ENCODE measurements at places on chromosomes 5 and 9.
A peak's percentile ranks its signal among the peaks of the same experiment; 100 is the strongest.

DNA sequence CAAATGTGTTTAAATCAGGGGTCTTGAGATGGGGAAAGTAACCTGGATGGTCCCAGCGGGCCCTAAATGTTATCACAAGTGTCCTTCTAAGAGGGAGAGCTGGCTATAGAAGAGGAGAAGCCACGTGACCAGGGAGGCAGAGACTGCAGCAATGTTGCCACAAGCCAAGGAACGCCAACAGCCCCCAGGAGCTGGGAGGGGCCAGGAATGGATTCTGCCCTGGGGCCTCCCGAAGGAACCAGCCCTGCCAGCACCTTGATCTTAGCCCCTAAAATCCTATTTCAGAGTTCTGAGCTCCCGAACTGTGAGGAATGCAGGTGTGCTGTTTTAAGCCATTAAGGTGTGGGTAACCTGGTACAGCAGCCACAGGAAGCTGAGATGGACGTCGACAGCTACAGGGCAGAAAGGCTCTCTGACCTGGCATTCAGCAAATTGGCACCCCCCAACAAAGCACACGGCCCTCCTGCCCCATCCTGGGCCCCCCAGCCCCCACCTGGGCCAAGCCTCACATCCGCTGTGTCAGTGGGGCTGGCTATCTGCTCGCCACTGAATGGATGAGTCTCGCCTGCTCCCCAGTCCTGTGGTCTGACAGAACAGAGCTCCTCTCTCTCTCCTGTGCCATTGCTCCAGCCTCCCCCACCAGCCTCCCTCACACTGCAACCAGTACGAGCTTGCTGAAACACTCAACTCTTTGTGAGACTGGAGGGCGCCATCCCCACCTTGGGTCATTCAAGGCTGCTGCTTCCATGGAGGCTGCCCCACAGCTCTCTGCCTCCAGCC is 78.8 kb downstream of the ADAMTS2 start:
- DNase-seq: no peak

- no peak for DNase-seq
Measured at GRCh38 chr5:16493261-16493660, 27.7 kb upstream of the ZNF622 start.

DNA sequence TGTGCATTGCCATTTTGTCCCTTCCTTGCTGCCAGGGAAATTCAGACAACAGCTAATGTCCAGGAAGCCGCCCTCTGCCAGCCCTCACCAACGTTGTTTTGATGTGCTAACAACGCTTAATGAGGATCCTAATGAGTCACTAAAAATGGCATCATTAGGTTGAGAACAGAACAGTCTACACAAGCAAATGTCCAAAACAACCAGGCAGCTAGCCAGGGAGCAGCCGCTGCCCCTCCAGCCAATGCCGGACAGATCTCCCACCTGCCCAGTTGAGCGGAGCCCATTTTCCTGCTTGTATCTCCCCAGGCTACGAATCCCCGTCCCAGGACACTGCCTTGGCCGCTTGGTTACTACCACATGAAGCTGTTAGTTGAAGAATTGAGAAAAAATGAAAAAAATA is 40.4 kb upstream of the UNC5A start:
- DNase-seq: no peak

DNA sequence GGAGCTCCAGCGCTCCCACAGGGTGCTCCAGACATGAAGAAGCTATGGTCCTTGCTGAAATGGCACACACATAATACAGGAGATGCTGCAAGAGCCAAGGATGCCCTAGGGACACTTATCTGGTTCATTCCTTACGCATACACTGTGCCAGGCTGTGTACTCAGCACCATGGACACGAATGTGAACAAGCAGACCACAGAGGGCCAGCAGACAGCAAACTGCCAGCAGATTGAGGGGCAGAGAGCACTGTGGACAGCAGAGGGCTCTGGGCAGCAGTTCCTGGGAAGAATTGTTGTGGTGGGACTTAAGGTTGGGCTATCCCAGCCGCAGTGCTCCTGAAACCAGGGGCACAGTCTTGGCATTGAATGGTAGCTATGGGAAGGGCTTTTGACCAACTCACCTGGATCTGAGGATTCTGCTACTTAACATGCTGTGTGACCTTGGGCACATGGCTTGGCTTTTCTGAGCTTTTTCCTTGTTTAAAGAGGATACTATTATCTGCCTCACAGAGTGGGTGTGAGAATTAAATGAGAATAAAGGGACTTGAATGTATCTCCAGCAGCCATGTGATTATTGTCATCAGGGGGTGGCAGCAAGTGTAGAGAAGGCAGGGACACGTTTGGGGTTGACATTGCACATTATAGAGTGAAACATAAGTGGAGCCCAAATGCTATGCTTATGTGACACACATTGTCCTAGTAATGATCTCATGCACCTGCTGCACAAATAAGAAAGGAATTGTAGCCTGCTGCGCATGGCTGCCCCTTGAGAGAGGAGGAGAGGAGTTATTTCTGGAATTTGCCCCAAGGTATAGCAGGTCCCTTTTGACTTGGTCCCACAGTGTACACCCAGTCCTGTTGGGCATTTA is 30.1 kb downstream of the PPARGC1B start:
- peak; percentile 2 for DNase-seq

DNA sequence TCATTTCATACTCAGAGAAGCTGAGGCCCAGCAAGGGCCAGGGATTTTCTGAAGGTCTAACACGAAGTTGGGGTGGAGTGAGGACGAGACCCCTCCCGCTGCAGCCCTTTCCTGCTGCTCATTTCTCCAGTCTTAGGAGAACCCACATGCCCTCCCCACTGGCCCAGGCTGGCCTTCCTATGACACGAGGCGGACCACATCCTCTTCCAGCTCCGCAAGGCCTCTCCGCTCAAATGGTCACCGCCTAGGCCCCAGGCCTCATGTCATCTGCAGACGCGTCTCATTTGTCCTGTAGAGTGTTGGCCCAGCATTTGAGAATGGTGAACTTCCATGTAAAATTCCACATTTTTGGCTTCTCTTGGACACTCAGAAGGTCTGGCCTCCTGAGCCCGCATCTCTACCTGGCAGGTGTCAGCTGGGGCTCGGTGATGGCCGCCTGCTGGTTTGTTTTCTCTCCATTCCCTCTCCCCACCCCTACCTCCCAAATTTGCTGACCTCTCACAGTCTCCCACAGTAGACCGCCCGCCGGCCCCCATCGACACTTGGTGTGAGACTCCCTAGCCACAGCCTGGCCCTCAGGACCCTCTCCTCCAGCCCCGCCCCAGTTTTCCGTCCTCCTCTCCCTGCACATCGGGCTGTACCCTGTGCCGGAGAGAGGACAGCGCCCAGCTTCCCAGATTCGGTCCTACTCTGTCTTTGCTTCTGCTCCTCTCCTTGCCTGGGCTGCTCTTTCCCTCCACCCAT is 51.7 kb downstream of the ERGIC1 start:
- DNase-seq: no peak

- DNase-seq: no peak
Measured at GRCh38 chr5:151318850-151319732, 15.5 kb upstream of the SLC36A3 start.

- no peak for DNase-seq
Measured at GRCh38 chr9:114799441-114799840, 6.4 kb downstream of the TNFSF15 start.

DNA sequence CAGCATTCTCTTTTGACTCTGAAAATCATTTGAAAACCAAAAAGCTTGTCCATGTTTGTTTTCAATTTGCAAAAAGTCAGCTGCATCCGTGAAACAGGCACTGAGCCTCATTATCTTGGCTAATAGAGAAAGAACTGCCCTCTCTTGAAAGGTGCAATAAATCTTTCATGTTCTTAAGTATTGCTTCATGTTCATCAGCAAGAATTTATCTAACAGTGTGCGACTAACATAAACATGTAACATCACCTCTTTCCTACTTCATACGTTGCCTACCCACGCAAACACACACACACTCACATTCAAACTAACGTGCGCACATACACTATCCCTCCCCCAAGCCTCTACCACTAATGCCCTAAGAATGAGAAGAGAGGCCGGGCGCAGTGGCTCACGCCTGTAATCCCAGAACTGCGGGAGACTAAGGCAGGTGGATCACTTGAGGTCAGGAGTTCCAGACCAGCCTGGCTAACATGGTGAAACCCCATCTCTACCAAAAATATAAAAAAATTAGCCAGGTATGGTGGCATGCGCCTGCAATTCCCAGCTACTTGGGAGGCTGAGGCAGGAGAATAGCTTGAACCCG is 629.7 kb upstream of the ZNF608 start:
- DNase-seq: no peak

DNA sequence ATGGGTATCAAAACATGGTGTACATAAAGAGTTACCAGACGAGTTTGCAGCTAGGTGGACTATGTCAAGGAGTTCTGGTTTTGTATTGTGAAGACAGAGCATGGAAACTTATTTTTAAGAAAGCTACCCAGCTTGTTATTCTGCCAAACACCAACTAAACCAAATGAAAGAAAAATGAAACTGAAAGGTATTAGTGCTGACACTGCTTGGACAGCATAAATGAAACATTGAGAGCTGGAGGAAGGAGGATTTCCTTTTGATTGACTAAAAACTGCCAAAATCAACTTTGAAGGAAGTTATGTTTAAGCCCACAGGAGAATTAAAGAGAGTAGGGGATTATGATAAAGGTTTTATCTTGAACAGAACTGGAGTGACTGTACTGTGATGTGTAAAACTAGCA is 766.2 kb downstream of the PTPRD start:
- DNase-seq: no peak

DNA sequence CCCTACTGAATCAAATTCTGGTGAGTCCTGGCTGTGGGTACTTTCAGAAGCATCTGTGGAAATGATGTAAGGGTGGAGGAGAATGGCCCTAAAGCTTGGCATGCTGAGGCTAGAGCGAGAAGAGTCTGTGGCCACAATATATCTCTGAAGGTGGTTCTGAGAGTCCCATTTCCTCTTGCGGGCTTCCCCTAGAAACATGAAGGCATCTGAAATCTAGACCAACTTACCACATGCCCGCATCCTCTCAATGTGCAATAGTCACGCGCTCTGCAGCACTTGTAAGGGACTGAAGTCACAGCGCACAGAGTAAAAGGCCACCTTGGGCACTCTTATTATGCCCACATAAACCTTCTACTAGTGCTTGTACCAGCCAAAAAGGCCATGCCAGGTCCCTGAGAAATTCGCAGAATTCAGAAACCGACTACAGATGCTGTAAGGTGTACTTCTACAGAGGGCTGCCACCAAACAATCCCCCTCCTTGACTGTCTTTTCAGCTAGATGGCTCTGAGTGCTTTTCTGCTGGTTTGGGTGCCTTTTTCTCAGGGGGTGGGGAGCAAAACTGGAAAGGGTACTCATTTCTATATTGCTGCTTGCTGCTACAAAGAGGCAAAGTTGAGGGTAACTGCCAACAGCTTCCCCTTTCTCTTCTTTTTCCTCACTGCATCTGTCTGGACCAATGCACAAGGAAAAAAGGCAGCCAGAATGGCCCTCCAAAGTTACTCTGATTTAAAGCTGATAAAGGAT is 107.3 kb downstream of the ZDHHC21 start:
- no peak for DNase-seq

DNA sequence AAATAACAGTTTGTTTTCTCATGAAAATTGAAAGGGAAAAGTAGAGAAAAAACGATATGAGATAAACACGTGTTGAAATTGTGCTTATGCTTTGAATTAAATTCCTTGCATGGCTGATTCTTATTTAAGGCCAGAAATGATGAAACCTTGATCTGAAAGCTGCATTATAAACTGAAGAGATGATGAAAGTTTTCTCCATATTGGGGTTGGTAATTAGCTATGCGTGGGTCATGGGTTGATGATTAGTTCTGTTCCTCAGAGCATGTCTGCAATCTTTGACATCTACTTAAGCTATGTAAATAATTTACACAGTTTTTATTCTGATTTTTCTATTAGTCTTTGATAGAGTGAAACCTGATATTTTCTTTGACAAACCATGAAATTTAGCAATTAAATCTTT is 264.1 kb downstream of the CD180 start:
- DNase-seq: no peak

DNA sequence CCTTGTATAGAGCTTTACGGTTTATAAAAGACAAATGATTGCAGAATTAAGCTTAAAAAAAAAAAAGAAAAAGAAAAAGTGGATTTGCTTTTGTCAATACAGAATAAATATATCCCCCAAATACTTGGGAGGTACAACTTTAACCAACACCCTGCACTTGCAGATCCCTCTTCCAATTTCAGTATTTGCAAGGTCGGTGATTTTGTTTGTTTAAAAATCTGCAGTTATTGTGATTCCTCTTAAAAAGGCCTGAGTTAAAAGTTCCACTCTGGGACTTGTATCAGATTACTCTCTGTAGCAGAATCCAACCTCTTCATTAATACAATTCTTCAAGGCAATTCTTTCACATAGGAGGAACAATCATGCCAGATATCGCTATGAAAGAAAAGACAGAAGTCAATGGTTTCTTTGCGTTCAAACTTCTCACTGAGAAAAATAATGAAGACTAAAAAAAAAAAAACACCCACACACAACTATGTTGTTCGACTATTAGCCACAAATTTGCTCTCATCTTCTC is 400.9 kb downstream of the EBF1 start:
- no peak for DNase-seq

DNA sequence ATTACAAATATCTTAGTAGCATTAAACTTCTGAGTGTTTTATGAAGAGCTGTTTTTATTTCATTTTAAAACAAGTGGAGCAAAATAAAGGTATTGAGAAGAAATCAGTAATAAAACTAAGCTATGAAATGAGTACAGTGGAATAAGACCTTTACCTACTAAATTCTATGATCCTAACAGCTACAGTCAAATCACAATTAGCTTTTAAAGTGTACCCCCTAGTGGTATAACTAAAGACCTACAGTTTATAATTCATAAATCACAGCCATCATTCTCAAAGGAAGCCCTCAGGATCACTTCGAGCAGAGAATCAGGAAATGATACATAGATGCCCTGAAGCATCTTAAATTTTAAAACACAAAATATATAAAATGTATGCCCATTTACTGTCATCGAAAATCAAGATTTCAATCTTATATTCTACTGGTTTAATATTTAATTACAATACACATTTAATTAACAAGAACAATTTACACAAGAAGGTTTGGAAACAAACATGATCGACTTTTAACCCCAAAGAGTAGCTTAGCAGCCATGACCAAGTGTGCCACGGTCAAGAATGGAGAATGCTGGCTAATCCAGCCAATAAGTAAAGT is 12.3 kb downstream of the CCNH start:
- no peak for DNase-seq

GRCh38 chr9:78296201-78296892 is 578 bp upstream of the PSAT1 start:
- peak; percentile 29 for DNase-seq

GRCh38 chr5:113387844-113388243 is 46.9 kb downstream of the TSSK1B start:
- no peak for DNase-seq

- no peak for DNase-seq
Measured at GRCh38 chr5:137273511-137273910, 225.6 kb downstream of the SPOCK1 start.

GRCh38 chr5:75048457-75048953 is 3.9 kb downstream of the GCNT4 start:
- no peak for DNase-seq
